ENCODE measurements at places on chromosomes 1 and 21.

DNA sequence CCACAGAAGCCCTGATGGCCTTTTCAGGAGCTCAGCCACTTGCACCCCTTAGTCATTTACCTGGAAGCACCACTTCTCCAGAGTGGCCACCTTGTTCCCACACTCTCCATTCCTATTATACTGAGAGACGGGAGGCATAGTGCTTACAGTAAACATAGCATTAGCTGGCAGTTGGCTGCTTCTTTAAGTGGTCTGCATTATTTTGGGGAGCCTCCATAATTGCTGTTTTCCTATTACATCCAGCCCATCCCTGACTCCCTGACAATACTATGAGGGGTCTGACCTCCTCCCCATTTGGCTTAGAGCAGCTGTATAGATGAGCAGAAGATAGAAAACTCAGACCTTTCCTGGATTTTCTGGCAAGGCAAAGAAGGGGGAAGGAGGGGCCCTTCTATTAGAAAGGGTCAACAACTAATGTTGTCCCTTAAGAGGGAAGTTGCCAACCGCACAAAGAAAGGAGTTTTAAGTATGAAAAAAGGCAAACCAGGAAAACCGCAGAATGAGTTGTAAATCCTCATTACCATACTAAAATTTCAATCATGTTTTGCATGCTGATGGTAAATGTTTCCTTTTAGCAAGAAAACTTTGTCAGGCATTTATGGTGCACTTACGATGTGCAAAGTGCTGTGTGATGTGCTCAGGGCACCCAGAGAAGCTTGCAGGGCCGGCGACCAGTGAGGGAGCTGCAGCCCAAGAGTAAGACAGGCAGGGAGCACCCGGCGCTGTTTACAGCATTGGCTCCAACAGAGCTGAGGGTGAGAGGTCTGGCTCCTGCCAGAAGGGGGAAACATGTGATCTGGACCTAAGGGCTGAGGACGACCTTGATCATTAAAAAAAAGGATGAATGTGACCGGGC lies 167.3 kb downstream of the ZZZ3 start:
- peak; percentile 85 for DNase-seq

- DNase-seq: no peak
Measured at GRCh38 chr1:13430495-13430894, 20.2 kb downstream of the PRAMEF20 start.

- DNase-seq: peak; percentile 55
Measured at GRCh38 chr1:234989019-234989418, 139.6 kb downstream of the TOMM20 start.

- no peak for DNase-seq
Measured at GRCh38 chr1:114926607-114927006, 71.9 kb downstream of the SYCP1 start.

- peak; percentile 32 for DNase-seq
Measured at GRCh38 chr21:37165586-37165985, 92.5 kb downstream of the TTC3 start.

GRCh38 chr1:114192328-114192727 lies 38.7 kb upstream of the SYT6 start:
- no peak for DNase-seq

- peak; percentile 94 for DNase-seq
Measured at GRCh38 chr1:159889821-159890252, 10.1 kb downstream of the CFAP45 start.

GRCh38 chr1:27005648-27006496 lies 6.8 kb downstream of the TENT5B start:
- DNase-seq: no peak

All from fibroblast of skin of abdomen (primary cell).